Midbrain (tissue), 1 donor: ENCODE measurements at places on chromosomes 6 and 20.

GRCh38 chr6:96816301-96816817 is 20.9 kb downstream of the GPR63 start:
- no peak for DNase-seq

- no peak for DNase-seq
Observed at GRCh38 chr6:146850238-146850896, 251.6 kb downstream of the ADGB start.

GRCh38 chr6:100307561-100307960 is 157.2 kb downstream of the SIM1 start:
- no peak for DNase-seq

- DNase-seq, result no peak
Observed at GRCh38 chr6:156595476-156595875, 181.7 kb upstream of the ARID1B start.

- DNase-seq, result no peak
Observed at GRCh38 chr6:12125396-12125795, 113.3 kb downstream of the HIVEP1 start.

- DNase-seq, result no peak
Observed at GRCh38 chr20:16929756-16930155, 181.6 kb downstream of the OTOR start.
